ENCODE measurements at places on chromosomes 2 and 18.
A peak's percentile ranks its signal among the peaks of the same experiment; 100 is the strongest.

GRCh38 chr2:126888046-126888445 lies 10.6 kb upstream of the TEX51 start:
- peak; percentile 2 for DNase-seq

GRCh38 chr2:24228470-24228869 lies 53.6 kb downstream of the FAM228A start:
- DNase-seq, result no peak

DNA sequence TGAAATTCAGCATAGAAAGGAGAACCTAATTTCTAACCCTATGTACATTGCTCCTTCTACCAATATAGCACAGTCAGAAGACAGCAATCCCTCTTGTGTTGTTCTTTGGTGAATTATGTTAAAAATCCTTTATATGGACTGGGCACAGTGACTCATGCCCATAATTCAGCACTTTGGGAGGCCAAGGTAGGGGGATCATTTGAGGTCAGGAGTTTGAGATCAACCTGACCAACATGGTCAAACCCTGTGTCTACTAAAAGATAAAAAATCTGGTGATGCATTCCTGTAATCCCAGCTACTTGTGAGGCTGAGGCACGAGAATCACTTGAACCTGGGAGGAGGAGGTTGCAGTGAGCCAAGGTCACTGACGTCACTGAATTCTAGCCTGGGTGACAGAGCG lies 195.6 kb downstream of the TMX3 start:
- DNase-seq, result no peak

DNA sequence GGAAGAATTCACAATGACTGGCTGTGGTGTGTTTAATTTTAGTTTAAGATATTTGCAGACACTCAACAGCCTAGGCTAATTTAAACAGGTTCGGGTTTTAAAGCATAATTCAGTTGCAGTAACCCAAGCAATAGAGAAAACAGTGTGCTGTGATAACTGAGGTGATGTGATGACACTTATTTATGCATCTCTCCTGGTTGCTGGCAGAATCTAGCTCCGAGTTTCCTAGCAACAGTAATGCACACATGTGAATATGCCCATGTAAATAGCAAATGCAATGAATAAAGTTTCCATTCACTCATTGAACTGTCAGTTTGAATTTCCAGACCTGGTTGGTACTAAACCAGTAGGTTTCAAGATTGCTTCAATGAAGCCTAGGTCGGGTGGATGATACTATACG lies 426.5 kb downstream of the TMX3 start:
- DNase-seq, result no peak

GRCh38 chr2:157843935-157844334 lies 32.2 kb downstream of the ACVR1 start:
- DNase-seq, result no peak

DNA sequence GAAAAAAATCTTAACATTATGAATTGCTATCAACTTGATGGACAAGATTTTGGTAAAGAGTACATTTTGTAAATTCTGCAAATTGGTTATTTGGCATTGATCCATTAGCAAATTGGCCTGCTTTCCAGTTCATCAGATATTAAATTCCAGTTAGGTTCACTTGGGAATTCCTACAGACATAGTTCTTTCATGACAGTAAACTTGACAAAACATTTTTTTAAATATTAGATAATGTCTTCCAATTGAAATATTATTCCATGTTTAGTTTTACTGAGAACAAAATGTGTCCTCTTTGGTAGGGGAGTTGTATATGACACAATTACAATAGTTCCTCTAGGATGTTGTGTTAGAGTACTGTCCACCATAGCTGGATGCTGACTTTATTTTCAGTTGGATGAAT lies 141.9 kb downstream of the LCLAT1 start:
- DNase-seq, result no peak

DNA sequence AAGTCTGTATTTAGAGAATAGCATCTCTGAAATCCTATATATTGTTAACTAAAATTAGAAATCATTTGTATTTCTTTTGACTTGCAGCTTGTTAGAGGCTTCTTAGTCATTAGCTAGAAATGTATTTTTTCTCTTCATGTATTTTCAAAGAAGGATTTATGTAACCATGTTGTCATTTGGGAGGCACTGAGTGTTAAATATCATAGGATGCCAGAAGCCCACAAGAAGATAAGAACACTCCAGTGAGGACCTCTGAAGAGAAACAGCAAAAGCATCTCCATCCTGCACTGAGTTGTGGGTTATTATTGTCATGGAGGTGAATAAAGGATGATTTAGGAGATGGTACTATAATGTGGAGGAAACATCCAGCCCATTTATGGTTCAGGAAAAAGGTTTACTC lies 93.5 kb downstream of the UBE2E3 start:
- no peak for DNase-seq

- DNase-seq, result no peak
Observed at GRCh38 chr2:142533177-142533576, 344.3 kb upstream of the KYNU start.

GRCh38 chr2:145157741-145158591 lies 638.0 kb upstream of the ZEB2 start:
- peak; percentile 71 for DNase-seq

Measured in heart left ventricle (tissue), 16 donors.